Activated CD4-positive, alpha-beta T cell treated with anti-CD3 and anti-CD28 coated beads, Interleukin-2, amount 10 ng/mL, durations not matched to agents 7 days and 5 days (primary cell): ENCODE measurements at places on chromosomes 16 and 17. TPM values are rescaled to one million over a fixed set of nuclear protein-coding genes. Genes with fewer than 3 reads are reported as not detected.

HEATR9 gene
- 0.27 TPM for total RNA-seq

KRTAP3-1 gene
- not detected for total RNA-seq

YBX2 gene
- 0.55 TPM for total RNA-seq

PIRT gene
- not detected for total RNA-seq

TP53TG3D gene
- total RNA-seq, result 0.37 TPM

CMTM1 gene
- 15.3 TPM for total RNA-seq

KAT7 gene
- total RNA-seq, result 78.5 TPM

SDR42E2 gene
- total RNA-seq, result not detected

SCIMP gene
- total RNA-seq, result not detected

NPIPA3 gene
- total RNA-seq, result 1.8 TPM

HBA2 gene
- 0.40 TPM for total RNA-seq

SEC14L5 gene
- not detected for total RNA-seq

KRT9 gene
- not detected for total RNA-seq

CTRB1 gene
- not detected for total RNA-seq

FNDC8 gene
- total RNA-seq, result not detected

PLA2G10 gene
- not detected for total RNA-seq

EME1 gene
- 21.8 TPM for total RNA-seq

DOC2A gene
- total RNA-seq, result 0.30 TPM

ATP2C2 gene
- not detected for total RNA-seq

TPPP3 gene
- not detected for total RNA-seq

TERB1 gene
- 0.15 TPM for total RNA-seq

CA7 gene
- not detected for total RNA-seq

RHBDF1 gene
- 0.10 TPM for total RNA-seq

HSPB9 gene
- not detected for total RNA-seq

ENPP7 gene
- total RNA-seq, result not detected

RHBDL1 gene
- total RNA-seq, result 1.7 TPM

TBC1D3E gene
- total RNA-seq, result not detected

NLGN2 gene
- total RNA-seq, result 0.89 TPM

TEX19 gene
- total RNA-seq, result 0.10 TPM

PRSS33 gene
- not detected for total RNA-seq

ZNF207 gene
- total RNA-seq, result 249 TPM

TMEM220 gene
- 0.50 TPM for total RNA-seq

HIGD1B gene
- not detected for total RNA-seq

CCL8 gene
- total RNA-seq, result not detected

PRR35 gene
- not detected for total RNA-seq

CCL7 gene
- not detected for total RNA-seq

TMEM204 gene
- 73.5 TPM for total RNA-seq

MYO15A gene
- 0.23 TPM for total RNA-seq

PRSS27 gene
- total RNA-seq, result 1.5 TPM

CD300H gene
- not detected for total RNA-seq

MGAT5B gene
- total RNA-seq, result 0.12 TPM

TBX4 gene
- not detected for total RNA-seq

WNT3 gene
- total RNA-seq, result not detected

AANAT gene
- total RNA-seq, result not detected
